ENCODE measurements at places on chromosomes 7 and 10. TPM values are rescaled to one million over a fixed set of nuclear protein-coding genes. Genes with fewer than 3 reads are reported as not detected.

FRMPD2 gene
- 0.10 TPM for polyA plus RNA-seq

PTTG1IP2 gene
- not detected for polyA plus RNA-seq

TCERG1L gene
- 0.11 TPM for polyA plus RNA-seq

SMO gene
- polyA plus RNA-seq, result 16.7 TPM

FBXO24 gene
- polyA plus RNA-seq, result 0.57 TPM

SLC13A1 gene
- polyA plus RNA-seq, result not detected

DNA sequence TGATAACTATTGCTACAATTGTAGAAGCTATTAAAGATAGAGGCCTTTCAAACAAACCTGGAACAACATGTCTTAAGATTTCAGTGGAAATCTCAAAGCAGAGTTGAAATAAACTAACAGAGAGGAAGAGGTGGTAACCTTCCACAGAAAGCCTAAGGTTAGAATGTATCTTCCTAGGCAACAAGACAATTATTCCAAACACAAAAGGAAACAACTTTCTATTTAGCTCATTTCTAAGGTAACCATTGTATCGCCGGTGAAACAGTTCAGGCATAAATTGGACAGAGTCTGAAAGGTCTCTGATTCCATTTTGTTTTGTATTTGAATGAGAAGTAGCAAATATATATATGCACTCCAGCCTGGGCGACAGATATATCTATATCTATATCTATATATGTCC lies 30.7 kb upstream of the HYCC1 start:
- DNase-seq, result no peak

DNA sequence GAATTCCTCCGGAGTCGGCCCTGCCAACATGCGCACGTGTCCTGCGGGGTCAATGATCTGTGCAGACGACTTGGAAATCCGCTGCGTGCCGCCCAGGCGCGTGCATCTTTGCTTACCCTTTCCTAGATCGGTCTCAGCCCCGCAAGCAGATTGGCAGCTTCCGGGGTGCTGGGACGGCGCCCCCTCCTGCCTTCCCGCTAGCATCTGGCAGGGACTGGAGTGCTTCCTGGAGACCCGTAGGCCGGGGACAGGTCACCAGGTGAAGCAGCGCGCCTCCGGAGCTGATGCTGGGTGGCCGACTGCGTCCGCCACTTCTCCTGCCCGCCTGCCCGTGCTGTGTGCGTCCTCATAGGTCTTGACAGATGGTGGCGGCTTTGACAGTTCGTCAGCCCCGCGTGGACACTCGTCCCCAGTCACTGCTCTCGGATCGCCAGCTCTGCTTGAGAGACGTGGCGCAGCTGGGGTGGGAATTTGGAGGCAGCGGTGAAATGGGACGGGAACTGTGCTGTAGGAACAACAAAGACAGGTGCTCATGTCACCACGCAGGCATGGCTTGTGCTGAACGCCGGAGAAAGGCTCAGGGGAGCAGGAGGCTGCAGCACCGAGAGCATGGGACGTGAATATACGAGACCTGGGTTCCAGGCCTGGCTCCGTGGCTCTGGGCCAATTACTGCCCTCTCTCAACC lies 21.9 kb upstream of the KCNK18 start:
- DNase-seq, result no peak

DNA sequence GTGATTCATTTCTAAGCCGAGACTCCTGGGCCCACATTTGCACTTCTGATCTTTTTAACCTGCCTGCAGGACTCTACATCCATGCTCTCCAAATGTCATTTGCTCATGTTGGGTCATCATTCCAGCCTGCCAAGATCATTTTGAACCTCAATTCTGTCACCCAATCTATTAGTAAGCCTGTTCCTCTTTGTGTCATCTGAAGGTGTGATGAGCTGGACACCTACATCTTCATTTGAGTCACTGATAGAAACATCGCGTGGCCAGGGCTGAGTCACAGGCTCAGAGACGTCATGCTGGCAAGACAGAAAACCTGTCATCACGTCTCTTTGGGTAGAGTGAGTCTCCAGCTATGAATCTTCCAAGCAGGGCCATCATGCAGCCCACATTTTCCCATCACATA lies 65.3 kb upstream of the SLF2 start:
- no peak for DNase-seq

GRCh38 chr7:85095806-85096205 lies 91.0 kb downstream of the SEMA3D start:
- no peak for DNase-seq

GRCh38 chr7:11239316-11239715 lies 265.6 kb downstream of the PHF14 start:
- no peak for DNase-seq

- no peak for DNase-seq
These were observed 3.2 kb downstream of the PPRC1 start for GRCh38 chr10:102135956-102136526.

GRCh38 chr7:19110776-19111175 lies 6.7 kb downstream of the TWIST1 start:
- no peak for DNase-seq

- no peak for DNase-seq
These were observed 39.3 kb downstream of the RBM17 start for GRCh38 chr10:6128087-6128486.

GRCh38 chr10:77016855-77017254 lies 620.8 kb downstream of the KCNMA1 start:
- DNase-seq, result no peak

- DNase-seq, result no peak
These were observed 518.3 kb downstream of the PLXDC2 start for GRCh38 chr10:20334559-20334958.
